ENCODE measurements at places on chromosomes 7 and 10. TPM values are rescaled to one million over a fixed set of nuclear protein-coding genes. Genes with fewer than 3 reads are reported as not detected.
A peak's percentile ranks its signal among the peaks of the same experiment; 100 is the strongest.

DNA sequence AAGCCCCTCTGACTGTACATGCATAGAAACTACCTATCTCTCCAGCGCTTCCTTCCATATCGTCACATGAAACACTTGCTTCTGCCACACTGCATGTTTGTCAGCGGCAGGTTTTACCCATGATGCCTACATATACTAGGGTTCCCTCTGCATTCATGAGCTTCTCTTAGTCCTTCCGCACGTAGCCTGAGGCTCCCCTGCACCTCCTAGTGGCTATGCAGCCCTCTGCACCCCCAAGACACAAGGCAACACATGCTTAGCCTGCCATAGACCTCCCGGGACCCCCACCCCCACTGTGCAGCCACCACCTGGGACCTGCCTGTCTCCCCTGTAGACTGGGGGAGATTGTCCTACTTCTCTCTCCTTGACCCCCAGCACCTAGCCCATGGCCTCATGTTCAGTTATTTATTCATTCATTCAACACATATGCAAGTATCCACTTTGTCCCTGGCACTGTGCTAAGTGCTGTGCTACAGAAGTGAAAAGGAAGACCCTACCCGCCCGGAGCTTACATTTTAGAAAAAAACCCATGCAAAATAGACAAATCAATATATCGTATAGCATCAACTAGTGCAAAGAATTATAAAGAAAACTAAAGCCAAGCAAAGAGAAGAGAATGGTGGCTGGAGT, 23.5 kb downstream of the TMEM273 start:
- H3K4me1 ChIP-seq = no peaks in the 10 kb centered on the region
- no peaks in the 10 kb centered on the region for H3K36me3 ChIP-seq
- DNase-seq = no peak
- no peak overlapping the region for H3K27ac ChIP-seq
- H3K27me3 ChIP-seq = no peaks in the 10 kb centered on the region

- no peak overlapping the region for H3K27ac ChIP-seq
- H3K36me3 ChIP-seq = no peaks in the 10 kb centered on the region
- no peaks in the 10 kb centered on the region for H3K27me3 ChIP-seq
- no peaks in the 10 kb centered on the region for H3K4me1 ChIP-seq
- H3K4me3 ChIP-seq = no peak overlapping the region
- DNase-seq = no peak
Observed at GRCh38 chr7:124124201-124124600, 91.3 kb upstream of the TMEM229A start.

GRCh38 chr10:87706731-87707130, 47.1 kb downstream of the PAPSS2 start:
- no peaks in the 10 kb centered on the region for H3K36me3 ChIP-seq
- no peak overlapping the region for H3K4me3 ChIP-seq
- DNase-seq = no peak
- H3K4me1 ChIP-seq = no peaks in the 10 kb centered on the region
- no peaks in the 10 kb centered on the region for H3K27me3 ChIP-seq
- H3K27ac ChIP-seq = no peak overlapping the region

DNA sequence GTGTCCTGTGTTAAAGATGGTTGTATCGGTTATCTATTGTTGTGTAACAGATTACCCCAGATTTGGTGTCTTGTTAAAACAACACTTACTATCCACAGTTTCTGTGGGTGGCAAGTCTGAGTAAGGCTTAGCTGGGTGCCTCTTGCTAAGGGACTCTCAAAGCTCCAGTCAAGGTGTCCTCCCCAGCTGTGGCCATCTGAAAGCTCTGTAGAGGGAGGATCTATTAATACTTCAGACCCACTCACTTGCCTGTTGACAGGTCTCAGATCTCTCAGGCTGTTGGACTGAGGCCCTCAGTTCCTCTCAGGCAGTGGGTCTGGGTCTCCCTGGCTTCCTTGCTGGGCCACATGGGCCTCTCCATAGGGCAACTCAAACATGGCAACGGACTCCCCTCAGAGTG, 19.6 kb downstream of the ARID5B start:
- H3K27ac ChIP-seq = no peak overlapping the region
- H3K27me3 ChIP-seq = no peaks in the 10 kb centered on the region
- no peak overlapping the region for H3K4me3 ChIP-seq
- DNase-seq = no peak

DNA sequence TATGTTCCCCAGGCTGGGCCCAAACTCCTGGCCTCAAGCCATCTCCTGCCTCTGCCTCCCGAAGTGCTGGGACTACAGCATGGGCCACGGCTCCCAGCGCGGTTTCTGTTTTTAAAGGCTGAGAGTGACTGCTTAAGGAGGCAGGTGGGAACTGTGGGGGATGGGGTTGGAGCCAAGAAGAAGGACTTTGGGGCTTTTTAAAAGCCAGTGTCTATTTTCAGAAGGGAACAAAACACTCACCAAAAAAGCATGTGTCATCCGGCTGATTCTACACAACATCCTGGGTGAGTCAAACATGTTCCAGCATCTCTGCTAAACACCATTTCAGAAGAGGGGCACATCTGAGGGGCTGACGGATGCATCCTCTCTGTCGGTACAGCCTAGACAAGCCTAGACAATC, 824.5 kb downstream of the TYW1 start:
- H3K27ac ChIP-seq = no peak overlapping the region
- no peaks in the 10 kb centered on the region for H3K36me3 ChIP-seq
- H3K4me3 ChIP-seq = no peak overlapping the region
- H3K27me3 ChIP-seq = no peaks in the 10 kb centered on the region

Gene PRPS1L1
- total RNA-seq = not detected

Gene CRPPA
- 2.4 TPM for total RNA-seq

DNA sequence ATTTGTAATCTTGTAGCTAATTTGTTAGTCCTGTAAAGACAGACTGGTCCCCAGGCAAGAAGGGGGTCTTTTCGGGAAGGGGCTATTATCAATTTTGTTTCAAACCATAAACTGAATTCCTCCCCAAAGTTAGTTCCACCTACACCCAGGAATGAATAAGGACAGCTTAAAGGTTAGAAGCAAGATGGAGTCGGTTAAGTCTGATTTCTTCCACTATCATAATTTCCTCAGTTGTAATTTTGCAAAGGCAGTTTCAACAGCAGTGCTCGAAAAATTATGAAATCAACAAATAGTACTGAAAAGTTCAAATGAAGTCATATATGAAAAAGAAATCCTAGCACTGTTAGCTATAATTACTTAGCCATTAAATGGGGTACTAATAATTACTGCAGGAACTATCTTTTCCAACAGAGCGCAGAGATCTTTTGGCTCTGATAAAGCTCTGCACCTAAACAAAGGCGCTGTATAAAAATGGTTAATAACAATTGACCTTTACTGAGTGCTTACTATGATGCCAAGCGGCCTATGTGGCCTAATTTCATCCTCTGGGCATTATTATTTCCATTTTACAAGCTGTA, 756 bp upstream of the SEC24C start:
- H3K36me3 ChIP-seq = no peaks in the 10 kb centered on the region
- no peaks in the 10 kb centered on the region for H3K27me3 ChIP-seq
- H3K4me3 ChIP-seq = peak overlapping the region; percentile 80

DNA sequence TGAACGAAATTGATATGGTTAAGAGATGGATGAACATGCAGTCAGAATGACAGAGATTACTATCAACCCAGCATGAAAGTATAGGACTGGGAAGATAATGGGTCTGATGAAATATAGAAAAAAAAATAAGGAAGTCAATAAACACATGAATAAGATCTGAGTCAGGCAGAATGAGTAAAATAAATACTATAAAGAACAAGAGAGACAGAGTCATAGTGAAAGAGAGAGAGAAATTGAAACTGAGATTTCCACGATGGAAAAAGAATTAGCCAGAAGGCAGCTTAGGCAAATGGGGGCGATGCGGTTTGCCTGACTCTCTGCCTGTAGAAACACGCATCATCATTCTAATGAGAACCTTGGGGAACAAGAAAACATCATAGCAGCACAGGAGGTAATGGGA, 26.6 kb downstream of the SEMA3D start:
- DNase-seq = no peak
- no peaks in the 10 kb centered on the region for H3K36me3 ChIP-seq
- no peak overlapping the region for H3K4me3 ChIP-seq
- no peaks in the 10 kb centered on the region for H3K4me1 ChIP-seq
- H3K27me3 ChIP-seq = no peaks in the 10 kb centered on the region

Gene CDC14C
- total RNA-seq = not detected

DNA sequence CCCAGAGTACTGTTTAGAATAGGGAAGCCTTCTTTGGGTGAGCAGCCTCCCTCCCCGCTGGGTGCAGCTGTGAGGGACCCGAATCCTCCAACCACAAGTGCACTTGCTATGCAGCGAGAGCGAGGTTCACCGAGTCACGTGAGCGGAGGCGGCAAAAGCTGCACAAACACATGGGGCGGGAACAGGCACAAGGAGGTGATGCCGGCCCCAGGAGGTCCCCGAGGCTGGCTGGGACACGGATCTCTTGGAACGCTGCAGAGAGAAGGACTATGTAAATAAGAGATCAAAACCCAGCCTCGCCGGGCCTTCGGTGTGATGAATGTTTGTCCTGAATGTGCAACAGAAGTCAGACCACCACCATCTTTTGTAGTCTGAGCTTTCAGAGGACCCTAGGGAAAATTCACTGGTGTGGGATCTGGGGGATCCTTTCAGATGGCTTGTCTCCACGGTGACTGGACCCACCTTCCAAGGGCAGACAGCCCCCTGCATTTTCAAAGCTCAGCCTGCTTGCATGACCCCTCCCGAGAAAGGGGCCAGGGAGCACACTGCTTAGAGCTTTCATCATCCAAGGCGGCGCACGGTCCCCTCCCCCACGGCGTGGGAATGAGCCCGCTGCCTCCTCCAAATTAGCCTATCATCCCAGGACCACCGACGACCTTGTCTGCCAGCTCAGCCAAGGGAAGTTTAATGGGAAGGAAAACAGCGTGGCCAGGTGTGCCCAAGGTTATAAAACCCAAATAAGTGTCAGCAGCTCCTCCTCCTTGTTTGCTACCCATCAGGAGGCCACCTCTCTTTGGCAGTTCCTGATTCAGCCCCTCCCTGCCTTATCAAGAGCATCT, 327.7 kb downstream of the CXCL12 start:
- H3K27ac ChIP-seq = no peak overlapping the region
- no peaks in the 10 kb centered on the region for H3K4me1 ChIP-seq
- H3K4me3 ChIP-seq = no peak overlapping the region

DNA sequence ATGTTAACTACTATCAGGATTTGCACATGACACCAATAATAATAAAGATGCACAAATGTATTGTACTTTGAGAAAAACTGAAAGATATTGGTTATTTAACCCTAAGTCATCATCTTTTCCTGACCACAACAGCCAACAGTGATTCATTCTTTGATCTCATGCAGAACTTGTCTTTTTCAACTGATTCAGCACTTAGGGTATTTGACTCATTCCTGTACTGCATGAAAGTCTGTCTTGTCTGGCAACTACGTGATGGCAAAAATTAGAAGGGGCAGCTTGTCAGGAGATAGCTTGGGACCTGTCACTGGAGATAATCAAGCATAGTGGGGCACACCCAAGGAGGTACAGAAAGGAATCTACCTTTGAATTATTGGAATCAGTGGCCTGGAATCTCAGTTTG, 77.8 kb upstream of the LRRC17 start:
- no peak for DNase-seq
- H3K27me3 ChIP-seq = no peaks in the 10 kb centered on the region
- no peak overlapping the region for H3K4me3 ChIP-seq
- H3K27ac ChIP-seq = no peak overlapping the region
- H3K36me3 ChIP-seq = no peaks in the 10 kb centered on the region

DNA sequence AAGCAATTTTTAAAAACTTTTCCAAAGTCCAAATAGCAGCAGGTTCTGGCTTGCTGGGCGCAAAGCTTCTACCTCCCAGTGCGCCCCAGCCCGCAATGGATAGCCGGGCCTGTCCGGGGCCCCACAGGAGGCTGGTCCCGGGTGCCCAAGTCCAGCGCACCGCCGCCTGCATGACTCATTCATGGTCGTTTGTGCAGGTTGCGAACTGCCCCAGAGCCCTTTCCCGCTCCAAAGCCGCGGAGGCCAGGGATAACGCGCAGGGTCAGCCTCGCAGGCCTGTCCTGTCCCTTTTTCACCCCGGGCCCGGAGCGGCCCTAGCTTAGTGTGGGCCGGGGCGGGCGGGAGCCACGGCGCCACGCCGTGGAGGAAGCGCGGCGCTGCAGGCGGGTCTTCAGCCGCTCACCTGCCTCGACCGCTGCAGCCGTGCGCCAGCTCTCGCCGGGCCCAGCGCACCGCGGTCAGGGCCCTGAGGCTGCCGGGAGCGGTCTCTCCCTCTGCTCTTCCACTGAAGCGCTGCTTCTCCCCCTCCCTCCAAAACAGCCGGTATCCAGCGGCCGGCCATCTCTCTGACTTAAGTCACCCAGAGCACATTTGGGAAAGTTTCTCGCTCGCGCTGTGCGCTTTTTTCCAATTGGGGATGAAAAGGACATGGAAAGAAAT, 1.7 kb upstream of the EGR2 start:
- H3K36me3 ChIP-seq = no peaks in the 10 kb centered on the region
- no peaks in the 10 kb centered on the region for H3K27me3 ChIP-seq
- no peaks in the 10 kb centered on the region for H3K4me1 ChIP-seq

Gene SUV39H2
- 5.2 TPM for total RNA-seq

DNA sequence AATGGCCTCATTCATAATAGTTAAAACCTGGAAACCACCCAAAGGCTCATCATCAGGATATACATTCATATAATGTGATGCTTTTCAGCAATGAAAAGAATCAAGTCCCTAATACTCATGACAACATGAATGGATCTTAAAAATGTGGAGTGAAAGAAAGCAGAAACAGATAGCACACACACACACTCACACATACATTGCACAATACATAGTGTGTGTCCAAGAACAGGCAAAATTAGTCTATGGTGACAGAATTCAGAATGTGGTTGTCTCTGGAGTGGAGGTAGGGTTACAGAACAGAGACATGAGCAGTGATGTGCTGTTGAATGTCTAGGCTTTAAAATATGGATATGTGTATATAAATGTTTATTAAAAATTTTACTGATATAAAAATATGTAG, 419.9 kb upstream of the PCDH15 start:
- no peak for DNase-seq
- no peaks in the 10 kb centered on the region for H3K4me1 ChIP-seq
- no peaks in the 10 kb centered on the region for H3K27me3 ChIP-seq
- no peaks in the 10 kb centered on the region for H3K36me3 ChIP-seq
- H3K27ac ChIP-seq = no peak overlapping the region

Gene MICALL2
- total RNA-seq = 41.7 TPM

GRCh38 chr10:77087366-77087765, 550.2 kb downstream of the KCNMA1 start:
- no peak overlapping the region for H3K27ac ChIP-seq
- no peaks in the 10 kb centered on the region for H3K27me3 ChIP-seq
- no peak overlapping the region for H3K4me3 ChIP-seq

- H3K4me1 ChIP-seq = no peaks in the 10 kb centered on the region
- H3K27ac ChIP-seq = no peak overlapping the region
- no peak overlapping the region for H3K4me3 ChIP-seq
- no peaks in the 10 kb centered on the region for H3K27me3 ChIP-seq
- DNase-seq = no peak
Observed at GRCh38 chr10:52322936-52323335, 8.9 kb downstream of the DKK1 start.

DNA sequence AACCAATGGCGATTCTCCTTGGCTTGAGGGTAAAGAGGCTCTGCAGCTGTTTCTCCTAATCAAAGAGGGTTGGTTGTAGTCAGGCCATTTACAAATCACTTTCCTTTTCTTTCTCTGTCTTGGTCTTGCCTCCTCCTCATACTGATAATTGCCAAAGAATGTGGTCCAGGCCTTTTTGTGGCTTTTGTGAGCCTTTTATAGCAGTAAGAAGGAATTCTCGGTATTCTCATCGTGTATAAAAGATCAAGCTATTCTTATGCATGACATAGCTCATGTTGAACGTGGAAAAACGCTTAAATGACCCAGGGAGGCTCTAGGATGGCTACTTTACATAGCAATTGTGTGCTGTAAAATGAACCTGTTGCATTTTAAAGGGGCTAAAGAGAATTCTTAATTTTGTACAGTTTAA, 62.6 kb downstream of the RBM20 start:
- no peak for DNase-seq
- no peaks in the 10 kb centered on the region for H3K27me3 ChIP-seq
- peaks cover 3% of the 10 kb centered on the region for H3K4me1 ChIP-seq
- H3K27ac ChIP-seq = no peak overlapping the region

Gene NANOS1
- 1.9 TPM for total RNA-seq

Data from aorta (tissue), 5 donors.